Ecto neural progenitor cell (in vitro differentiated cells): ENCODE measurements at places on chromosomes 5 and 9.

DNA sequence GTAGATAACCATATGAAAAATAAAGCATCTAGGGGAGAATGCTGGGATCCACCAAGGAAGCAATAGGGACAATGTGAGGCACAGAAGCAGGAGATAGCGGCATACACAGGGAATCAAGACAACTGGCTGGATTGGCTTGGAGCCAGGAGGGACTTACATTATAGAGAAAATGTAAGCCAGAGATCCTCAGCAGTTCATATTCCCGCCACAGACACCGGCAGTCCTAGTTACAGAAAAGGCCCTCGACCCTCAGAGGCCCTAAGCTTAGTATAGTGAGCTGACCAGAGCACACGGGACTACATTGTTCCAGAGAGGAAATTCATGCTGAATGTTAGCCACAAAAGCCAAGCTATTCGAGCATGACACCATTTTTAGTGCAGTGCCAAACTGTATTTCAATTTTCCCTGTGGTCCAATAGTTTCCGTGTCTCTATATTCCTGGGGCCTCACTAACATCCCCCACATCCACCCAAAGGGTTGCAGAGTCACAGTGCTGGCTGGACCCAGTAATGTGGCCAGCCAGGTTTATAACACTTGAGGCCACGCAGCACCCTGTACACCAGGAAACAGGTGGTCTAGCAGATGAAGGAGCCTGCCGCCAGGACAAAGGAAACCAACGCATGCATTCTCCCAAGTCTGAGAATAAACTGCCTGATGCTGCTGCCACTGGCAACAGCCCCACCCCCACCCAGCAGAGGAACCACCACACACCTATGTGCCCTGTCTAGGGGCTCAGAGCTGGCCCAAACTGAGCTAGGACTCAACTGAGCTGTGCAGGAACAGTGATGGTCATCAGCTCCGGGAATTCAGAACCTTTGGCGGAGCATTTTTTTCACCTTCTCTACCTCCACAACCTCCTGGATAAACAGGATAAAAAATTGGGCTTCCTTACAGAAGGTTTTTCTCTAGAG lies 693.2 kb upstream of the CHD1 start:
- no peak for DNase-seq

GRCh38 chr9:107907255-107907654 lies 417.7 kb upstream of the KLF4 start:
- DNase-seq: no peak

GRCh38 chr9:128786681-128787601 lies at the start of gene TBC1D13:
Gene TBC1D13 (plus strand): TSS chr9:128787253. CDS start chr9:128787354, 101 bp downstream.
- DNase-seq: peak; percentile 96

- no peak for DNase-seq
These were observed 597.7 kb downstream of the CCDC171 start for GRCh38 chr9:16150501-16150900.

DNA sequence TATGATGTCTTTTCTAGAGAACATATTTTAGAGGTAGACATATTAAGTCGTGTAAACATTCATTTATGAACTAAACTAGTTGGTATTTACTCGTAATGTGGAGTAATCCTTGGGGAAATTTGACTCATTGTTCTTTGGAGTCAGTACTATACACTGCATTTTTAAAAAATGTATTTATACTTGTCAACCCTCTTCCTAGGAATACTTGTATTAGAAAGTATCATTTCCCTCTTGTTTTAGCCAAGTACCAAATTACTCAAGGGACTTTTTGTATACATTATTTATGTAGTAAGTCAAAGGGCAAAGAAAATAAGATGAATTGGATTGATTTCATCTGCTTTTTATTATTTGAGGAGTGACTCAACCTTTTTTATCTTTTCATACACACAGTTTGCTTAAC lies 248.1 kb upstream of the IZUMO3 start:
- no peak for DNase-seq

DNA sequence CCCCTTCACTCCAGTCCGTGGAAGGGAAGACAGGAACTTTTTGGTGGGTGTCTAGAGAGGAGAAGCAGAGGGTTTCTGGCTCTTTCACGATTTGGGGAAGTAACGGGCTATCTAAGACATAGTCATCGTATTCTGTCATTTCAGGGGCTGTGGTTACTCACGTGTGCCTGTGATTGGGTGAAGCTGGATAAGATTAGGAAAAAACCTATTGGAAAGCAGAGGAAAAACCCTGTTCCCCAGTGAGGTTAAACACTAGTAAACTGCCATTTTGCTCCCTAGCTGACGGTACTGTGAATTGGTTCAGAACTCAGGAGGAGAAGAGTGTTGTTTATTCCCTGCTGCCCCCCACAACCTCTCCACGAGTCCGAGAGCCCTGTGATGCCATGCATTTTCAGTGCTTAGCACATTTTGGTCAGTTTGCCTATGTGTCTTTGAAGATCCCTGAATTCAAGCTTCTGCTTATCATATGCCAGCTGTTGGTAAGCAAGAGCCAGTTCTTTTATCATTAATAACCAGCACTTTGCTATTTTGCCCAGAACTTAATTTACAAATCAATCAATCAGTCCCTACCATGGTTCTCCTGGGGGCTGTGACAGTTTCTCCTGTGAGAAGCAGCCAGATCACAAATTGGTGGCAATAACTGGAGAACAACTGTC lies 45.1 kb upstream of the ROR2 start:
- DNase-seq: no peak

DNA sequence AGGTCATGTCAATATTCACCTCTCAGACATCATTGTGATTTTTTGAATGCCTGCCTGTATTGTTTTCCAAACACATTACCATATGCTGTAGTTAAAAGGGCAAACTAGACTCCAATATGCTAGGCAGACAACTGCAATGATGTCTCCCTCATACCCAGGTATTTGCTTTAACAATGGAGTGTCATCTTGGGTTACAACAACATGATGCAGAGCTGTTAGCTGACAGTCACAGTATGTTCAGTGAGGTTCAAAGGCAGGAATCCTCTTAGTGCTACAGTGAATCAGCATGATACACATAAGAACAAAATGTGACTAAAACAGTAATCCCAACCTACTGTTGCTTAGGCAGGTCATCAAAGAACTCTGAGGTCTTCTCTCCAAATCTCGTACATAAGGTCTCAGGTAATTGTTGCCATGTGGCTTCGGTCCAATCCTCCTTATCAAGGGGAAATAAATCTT lies 24.0 kb downstream of the OR1J1 start:
- no peak for DNase-seq

DNA sequence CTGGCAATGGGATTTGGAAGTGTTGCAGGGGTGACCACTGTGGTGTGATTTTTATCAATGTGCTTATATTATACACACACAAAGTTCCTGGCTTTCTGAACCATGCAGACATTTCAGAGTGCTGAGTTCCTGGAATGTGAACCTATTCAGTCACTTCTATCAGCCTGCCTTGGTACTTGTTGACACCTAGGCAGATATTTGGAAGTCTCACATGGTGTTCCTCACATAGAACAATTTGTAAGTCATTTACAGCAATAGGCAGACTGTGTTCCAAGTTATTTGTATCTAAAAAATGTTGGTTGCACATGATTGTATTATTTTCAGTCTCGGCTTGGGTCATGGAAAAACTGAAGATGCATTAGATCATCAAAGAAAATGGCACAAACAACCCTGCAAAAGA lies 182.2 kb downstream of the SREK1 start:
- DNase-seq: no peak

DNA sequence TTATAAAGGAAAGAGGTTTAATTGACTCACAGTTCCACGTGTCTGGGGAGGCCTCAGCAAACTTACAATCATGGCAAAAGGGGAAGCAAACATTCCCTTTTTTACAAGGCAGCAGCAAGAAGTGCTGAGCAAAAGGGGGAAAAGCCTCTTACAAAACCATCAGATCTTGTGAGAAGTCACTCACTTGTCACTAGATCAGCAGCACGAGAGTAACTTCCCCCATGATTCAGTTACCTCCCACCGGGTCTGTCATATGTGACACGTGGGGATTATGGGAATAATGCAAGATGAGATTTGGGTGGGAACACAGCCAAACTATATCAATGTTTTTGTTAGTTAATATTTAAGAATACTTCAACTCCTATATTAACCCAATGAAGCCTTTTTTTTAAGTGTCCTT lies 275.2 kb upstream of the CDH9 start:
- no peak for DNase-seq

GRCh38 chr5:20678386-20678785 lies 690.4 kb upstream of the CDH18 start:
- DNase-seq: no peak
